ENCODE measurements at places on chromosomes 5 and 9.

DNA sequence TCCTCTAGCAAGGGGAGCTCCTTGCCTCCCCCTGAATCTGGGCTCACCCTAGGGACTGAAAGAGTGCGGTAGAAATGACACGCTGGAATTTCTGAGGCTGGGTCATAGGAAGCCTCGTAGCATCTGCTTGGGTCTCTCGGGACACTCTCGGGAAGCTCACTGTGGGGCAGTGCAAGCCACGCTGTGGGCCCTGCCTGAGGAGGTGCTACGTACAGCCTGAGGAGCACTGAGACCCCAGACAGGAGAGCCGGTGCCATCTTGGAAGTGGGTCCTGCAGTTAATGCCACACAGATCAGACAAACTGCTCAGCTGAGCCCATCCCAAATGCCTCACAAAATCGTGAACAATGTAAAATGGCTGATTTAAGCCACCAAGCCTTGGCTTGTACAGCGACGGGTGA is 1.8 kb downstream of the MRPL36 start:
- DNase-seq = no peak
- H3K36me3 ChIP-seq = peaks cover 41% of the 10 kb centered on the region
- peaks cover 36% of the 10 kb centered on the region for H3K4me1 ChIP-seq
- peak overlapping the region; percentile 45 for H3K27ac ChIP-seq
- H3K27me3 ChIP-seq = no peaks in the 10 kb centered on the region

- H3K4me3 ChIP-seq = no peak overlapping the region
- H3K27ac ChIP-seq = no peak overlapping the region
- H3K4me1 ChIP-seq = no peaks in the 10 kb centered on the region
- no peak for DNase-seq
- no peaks in the 10 kb centered on the region for H3K36me3 ChIP-seq
- H3K27me3 ChIP-seq = no peaks in the 10 kb centered on the region
Measured at GRCh38 chr5:19616701-19617215, 371.2 kb downstream of the CDH18 start.

GRCh38 chr5:132971483-132972435 is 8.3 kb upstream of the AFF4 start:
- no peak overlapping the region for H3K27ac ChIP-seq
- H3K4me3 ChIP-seq = no peak overlapping the region
- DNase-seq = no peak
- no peaks in the 10 kb centered on the region for H3K36me3 ChIP-seq

- H3K36me3 ChIP-seq = no peaks in the 10 kb centered on the region
- no peak for DNase-seq
- no peak overlapping the region for H3K4me3 ChIP-seq
- no peak overlapping the region for H3K27ac ChIP-seq
- peaks cover 19% of the 10 kb centered on the region for H3K27me3 ChIP-seq
- peaks cover 2% of the 10 kb centered on the region for H3K4me1 ChIP-seq
Measured at GRCh38 chr5:134029156-134029555, 24.4 kb upstream of the VDAC1 start.

- H3K4me3 ChIP-seq = no peak overlapping the region
- no peak for DNase-seq
- H3K4me1 ChIP-seq = no peaks in the 10 kb centered on the region
- H3K27me3 ChIP-seq = peaks cover 18% of the 10 kb centered on the region
- H3K27ac ChIP-seq = no peak overlapping the region
- no peaks in the 10 kb centered on the region for H3K36me3 ChIP-seq
Measured at GRCh38 chr9:75197561-75197960, 109.2 kb downstream of the OSTF1 start.

DNA sequence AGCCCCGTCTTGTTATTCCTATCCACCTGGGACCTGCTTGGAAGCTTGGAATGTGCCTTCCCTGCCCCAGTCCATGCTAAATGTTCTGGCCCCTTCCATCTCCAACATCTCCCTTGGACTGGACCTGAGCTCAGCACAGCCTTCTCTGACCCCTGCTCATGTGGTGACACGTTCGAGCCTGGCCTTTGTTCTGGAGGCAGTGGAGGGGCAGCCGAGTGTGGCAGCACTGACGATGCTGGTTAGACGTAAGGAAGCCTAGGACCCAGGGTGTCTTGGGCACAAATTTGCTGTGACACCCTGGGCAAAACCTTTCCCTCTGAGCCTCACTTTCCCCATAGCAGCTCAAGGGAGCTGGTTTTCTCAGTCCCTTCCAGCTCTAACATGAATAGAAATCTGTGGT is 3.9 kb downstream of the SPACA9 start:
- H3K4me1 ChIP-seq = peaks cover 16% of the 10 kb centered on the region
- no peaks in the 10 kb centered on the region for H3K36me3 ChIP-seq
- no peak for DNase-seq
- H3K4me3 ChIP-seq = no peak overlapping the region
- H3K27me3 ChIP-seq = no peaks in the 10 kb centered on the region
- no peak overlapping the region for H3K27ac ChIP-seq
